ENCODE measurements at places on chromosomes 6 and 20. TPM values are rescaled to one million over a fixed set of nuclear protein-coding genes. Genes with fewer than 3 reads are reported as not detected.

DNA sequence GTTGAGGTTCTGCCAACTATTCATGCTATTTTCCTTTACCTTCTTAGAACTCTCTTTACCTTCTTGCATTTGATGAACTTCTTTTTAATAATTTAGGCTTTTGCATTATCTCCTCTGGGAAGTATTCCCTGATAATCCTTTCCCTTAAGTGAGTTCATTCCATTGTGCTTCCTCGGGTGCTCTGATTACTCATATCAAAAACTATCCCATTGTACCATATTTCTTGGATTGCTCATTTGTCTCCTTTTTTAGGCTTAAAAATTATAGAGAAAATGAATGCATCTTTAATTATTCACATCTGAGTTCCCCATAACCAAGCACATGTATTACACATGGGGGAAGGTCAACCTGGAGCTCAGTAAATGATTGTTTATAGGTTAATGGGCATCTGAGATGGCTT is 2.5 kb downstream of the CALHM4 start:
- DNase-seq: no peak

DNA sequence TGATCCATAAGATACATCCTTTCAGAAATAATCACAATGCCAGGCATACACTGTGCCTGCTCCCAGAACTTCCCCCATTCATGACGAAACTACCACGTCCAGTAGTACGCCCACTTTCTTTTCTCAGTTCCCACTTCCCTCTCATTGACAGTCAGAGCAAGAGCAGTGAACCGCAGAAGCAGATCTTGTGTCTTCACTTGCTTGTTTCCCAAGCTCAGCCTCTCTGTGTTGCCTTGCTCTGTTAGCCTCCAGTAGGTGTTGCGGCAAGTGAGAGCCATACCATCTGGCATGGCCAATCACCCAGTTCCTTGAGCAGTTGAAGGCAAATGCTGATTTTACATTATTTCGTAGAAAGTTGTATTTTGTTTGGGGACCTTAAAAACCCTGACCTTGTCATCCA is 11.7 kb downstream of the UST start:
- DNase-seq: no peak

GRCh38 chr6:24910331-24910960 is 25.3 kb downstream of the RIPOR2 start:
- peak; percentile 16 for DNase-seq

The TP53TG5 gene
- total RNA-seq: 0.51 TPM

The GNMT gene
- total RNA-seq: 14.7 TPM

All from prostate gland (tissue), 2 donors.